ENCODE measurements at places on chromosomes 4 and X.

- no peak for DNase-seq
These were observed at the start of gene PCDH19 for GRCh38 chrX:100409610-100410590. Gene PCDH19, minus strand, starts transcription at chrX:100410273. Its CDS starts 1,676 bp downstream, at chrX:100408597.

DNA sequence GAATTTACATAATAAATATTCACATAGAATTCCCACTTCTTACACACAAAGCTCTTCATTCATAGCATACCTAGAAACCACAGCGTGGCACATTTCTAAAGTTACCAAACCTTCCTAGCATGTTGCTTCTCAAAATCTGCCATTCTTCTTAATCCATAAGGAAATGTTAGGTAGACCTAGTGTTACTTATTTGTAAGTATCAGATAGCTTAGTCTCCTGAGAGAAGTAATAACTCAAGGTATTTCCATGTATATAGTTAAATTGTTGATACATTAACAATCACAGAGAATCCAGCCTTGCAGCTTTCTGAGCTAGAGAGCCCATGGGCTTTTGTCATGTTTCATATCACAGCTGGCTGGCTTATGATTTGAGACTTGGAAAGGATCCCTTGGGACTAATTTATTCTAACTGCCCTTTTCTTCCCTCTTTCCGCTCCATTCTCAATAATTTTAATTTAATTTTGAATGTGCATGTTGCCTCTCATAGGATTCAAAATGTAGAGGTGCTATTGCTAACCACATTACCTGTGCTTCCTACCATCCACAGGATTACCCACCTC is 17.6 kb downstream of the SH3RF1 start:
- DNase-seq, result no peak

DNA sequence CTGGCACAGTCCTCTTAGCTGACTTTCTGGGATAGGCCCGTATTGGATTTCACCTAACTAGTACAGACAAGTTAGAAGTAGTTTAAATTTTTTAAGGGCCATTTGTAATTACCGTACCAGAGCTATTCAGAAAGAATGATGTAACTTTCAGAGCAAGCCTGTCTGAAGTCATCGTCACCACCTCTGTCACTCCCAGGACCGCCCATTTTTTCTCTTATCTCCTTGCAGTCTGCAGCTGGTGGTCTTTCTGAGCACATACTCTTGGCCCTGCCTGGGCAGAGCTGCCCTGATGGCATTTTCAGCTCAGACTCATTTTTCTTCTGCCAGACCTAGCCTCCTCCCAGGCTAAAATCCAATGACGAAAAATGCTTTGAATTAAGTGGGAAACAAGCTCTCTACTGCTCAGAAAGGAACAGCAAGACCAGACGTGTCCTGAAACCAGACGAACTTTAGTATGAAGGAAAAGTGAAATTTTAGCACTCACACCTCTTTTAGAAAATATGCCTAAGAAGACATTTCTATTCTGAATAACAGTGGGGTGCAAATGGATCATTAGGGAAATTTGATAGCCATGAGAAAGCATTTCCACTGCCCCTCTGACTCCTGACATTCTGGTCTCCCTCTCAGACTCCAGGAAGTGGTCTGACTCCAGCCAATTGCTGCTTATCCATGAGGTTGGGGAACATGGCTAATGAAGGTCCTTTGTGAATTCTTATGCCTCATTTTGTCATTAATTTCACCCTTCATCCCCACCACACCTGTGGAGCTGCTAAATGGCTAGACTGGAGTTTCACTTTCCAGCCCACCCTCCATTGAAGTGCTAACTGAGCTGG is 162.4 kb upstream of the GYPA start:
- DNase-seq, result no peak

GRCh38 chr4:154566639-154567204 is 3.9 kb downstream of the FGB start:
- no peak for DNase-seq

- DNase-seq, result no peak
These were observed 410.2 kb downstream of the FAM47A start for GRCh38 chrX:33721927-33722326.

DNA sequence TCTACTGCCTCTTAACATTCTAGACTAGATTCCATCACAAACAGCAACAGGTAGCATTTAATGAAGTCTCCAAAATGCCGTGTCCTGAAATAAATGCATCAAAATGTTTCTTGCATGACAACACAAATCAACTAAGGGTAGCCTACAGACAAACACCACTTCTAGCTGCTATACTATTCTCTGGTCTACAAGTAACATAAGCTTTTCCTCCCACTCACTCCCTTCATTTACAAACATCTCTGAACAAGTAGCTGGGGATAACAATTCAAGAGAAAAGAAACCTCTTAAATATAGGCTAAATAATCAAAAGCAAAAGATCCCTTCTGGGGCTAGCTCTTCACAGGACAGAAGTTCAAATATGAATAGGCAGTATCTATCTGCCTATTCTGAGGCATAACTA is 20.8 kb downstream of the PPP3CA start:
- DNase-seq, result no peak

DNA sequence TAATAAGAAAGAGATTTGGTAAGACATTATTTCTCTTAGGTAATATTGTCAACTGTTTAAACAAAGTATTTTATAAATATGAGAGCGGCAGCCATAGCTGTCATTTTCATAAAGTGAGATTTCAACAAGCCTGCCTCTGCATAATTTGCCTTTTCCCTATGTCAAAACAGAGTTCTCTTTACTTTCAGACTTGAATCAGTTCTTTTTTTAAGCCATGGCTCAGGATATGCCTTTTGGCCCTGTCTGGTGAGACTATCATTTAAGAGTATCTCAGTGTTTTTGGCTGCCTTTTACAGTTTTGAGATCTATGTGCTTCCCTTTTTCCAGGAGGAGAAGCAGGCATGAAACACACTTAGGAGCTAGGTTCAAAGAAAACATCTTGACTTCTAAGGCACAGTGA is 7.5 kb upstream of the GUCY1A1 start:
- no peak for DNase-seq

- no peak for DNase-seq
These were observed 57.7 kb upstream of the TENM3 start for GRCh38 chr4:182185491-182185890.

DNA sequence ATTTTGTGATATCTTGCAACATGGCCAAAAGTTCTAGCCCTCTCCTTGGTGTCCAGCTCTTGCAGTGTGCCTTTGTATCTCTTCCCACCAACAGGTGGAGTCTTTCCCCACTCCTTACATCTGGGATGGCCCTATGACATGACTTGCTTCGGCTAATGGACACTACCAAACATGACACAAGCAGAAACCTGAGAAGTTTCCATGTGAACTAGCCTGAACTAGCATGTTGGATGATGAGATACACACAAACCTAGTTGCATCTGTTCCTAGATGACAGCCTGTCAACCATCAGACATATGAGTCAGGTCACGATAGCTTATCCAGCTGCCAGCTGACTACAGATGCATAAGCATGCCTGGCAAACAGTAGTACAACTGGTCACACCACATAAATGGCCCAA is 207.5 kb upstream of the FTHL17 start:
- no peak for DNase-seq

DNA sequence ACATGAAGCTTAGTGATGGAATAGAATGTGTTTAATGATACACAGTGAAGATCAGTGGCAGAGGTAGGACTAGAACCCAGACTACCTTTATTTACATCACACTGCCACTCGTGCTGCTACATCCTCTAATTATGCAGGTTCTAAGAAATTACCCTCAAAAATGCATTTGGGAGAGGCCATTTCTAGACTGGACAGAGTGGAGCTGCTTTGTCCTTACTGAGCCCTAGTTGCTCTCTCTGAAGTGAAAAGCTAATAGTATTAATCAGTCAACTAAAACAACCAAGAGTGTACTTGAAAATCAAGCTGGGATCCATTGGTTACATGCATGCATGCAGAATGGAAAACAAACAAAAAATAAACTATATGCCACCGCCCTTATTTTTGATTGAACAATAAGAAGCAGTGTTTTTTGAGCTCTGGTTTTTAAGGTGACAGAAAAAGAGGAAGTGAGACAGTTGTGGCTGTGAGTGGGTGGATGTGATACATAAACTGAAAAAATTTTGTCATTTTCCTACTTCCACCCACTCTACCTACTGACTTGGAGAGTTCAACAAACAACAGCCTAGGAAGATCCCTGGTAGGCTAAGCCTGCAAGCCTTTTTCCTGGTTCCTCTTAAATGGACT is 6.8 kb upstream of the VSIG4 start:
- no peak for DNase-seq

GRCh38 chrX:19704132-19704531 is 183.3 kb downstream of the SH3KBP1 start:
- no peak for DNase-seq

DNA sequence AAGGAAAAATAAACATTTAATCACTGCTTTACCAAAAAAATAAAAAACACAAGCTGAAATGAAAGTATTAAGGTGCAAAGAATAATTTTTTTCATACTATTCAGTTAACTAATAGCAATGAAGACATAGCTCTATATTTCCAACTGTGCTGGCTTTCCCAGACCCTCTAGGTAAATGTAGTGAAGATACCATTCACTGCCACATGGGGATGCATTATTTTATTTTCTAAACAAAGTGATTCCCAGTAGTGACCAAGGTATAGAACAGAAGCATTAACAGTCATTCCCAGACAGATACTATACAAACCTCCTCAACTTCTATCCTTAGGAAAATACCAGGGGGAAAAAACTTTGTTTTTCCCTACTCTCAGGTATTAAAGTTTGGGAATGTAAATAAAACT is 39.4 kb downstream of the ANTXR2 start:
- no peak for DNase-seq

DNA sequence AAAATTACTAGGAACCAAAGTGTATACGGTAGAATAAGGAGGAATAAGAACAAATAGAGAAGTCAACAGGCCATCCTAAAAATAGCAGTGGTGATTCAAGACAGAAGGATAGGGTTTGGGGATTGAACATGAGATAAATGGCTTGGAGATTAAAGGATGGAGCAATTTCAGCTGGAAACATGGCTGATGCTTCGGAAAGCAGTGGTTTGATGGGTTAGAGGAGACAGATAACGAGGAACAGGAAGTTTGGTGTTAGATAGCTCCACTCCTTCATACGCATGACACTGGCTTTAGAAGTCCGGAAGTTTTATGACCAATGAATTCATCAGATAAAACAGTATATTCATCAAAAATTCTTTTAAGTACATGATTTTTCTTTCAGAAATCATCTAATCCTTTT is 70.8 kb upstream of the GALNTL6 start:
- DNase-seq, result no peak

DNA sequence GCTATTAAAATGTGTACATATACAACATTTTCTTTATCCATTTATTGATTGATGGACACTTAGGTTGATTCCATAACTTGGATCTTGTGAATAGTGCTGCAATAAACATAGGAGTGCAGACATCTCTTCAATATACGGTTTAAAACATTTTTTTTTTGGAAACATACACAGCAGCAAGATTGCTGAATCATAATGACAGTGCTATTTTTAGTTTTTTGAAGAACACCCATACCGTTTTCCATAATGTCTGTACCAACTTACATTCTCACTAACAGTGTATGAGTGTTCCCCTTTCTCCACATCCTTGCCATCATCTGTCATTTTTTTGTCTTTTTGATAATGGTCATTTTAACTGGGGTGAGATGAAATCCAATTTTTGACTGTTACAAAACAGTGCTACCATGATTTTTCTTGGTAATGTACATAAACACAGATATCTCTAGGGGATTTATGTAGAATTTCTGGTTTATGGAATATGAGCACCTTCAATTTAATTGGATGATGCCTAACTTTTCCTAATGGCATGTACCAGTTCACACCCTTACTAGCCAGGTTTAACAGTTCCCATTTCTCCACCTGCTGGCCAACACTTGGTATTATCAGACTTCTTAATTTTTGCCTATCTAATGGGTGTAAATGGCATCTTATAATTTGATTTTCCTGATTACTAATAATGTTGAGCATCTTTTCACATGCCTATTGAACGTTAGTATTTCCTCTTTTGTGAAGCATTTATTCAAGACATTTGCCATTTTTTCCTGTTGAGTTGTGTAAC is 21.0 kb upstream of the TMSB15B start:
- peak; percentile 1 for DNase-seq

DNA sequence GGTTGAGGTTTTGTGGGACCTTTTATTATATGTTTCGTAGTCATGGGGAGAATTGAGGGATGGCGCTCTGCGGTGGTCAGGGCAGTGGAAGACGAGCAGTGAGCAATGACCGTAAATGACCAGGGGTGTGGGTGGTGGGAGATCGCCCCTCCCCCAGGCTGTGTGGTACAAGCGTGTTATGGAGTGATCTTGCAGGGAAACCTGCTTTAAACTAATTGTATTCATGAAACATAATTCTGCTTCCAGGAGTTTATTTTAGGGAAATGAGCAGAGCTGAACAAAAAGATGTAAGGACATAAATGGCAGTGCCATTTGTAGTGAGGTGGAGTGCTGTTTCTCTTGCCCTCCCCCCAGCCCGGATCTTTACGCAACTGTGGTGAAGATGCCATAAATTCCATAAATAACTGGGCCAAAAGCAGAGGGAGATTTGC is 20.2 kb downstream of the GYG2 start:
- DNase-seq, result no peak

GRCh38 chr4:140940589-140940988 is 184.4 kb upstream of the TBC1D9 start:
- DNase-seq, result no peak

- DNase-seq, result no peak
These were observed 66.1 kb upstream of the SOD3 start for GRCh38 chr4:24729119-24729730.

GRCh38 chr4:137455647-137456321 is 76.5 kb downstream of the PCDH18 start:
- no peak for DNase-seq

GRCh38 chr4:14259936-14260335 is 632.4 kb upstream of the BOD1L1 start:
- no peak for DNase-seq

GRCh38 chrX:71515038-71515396 is 17.9 kb upstream of the OGT start:
- DNase-seq, result no peak

DNA sequence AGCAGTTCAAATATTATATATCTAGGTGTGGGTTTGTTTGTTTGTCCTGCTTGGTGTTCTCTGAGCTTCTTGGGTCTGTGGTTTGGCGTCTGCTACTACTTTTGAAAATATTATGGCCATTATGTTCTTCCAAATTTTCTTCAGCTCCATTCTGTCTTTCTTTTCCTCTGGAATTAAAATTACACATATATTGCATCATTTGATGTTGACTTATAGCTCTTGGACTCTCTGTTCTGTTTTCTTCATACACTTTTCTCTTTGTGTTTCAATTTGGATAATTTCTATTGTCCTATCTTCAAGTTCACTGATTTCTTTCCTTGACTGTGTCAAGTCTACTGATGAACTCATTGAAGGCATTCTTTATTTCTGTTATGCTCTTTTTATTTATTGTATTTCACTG is 65.2 kb upstream of the ZNF81 start:
- no peak for DNase-seq

- DNase-seq, result no peak
These were observed 245.9 kb downstream of the HS3ST1 start for GRCh38 chr4:11182586-11183355.

DNA sequence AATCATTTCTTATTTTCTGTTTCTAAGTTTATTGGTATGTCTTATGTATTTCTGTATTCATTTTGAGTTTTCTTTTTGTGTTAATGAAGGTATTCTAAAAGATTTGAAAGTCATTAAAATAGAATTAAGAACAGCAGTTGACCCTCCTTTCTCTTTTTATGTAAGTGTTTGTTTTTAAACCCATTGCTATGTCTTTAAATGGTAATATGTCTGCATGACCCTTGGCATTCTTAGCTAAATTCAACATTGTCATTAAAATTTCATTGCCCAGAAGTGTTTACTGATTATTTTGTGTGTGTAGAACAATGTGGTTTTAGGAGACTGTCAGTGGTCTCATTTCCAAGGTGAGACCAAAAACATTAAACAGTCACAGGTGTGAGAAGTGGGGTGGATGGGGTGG is 197.8 kb downstream of the PCDH7 start:
- no peak for DNase-seq
